ENCODE measurements at places on chromosomes 12 and 14. TPM values are rescaled to one million over a fixed set of nuclear protein-coding genes. Genes with fewer than 3 reads are reported as not detected.

PPFIA2 gene
- not detected for total RNA-seq

- H3K4me1 ChIP-seq = peaks cover 10% of the 10 kb centered on the region
- no peak overlapping the region for H3K27ac ChIP-seq
- no peak for DNase-seq
- no peaks in the 10 kb centered on the region for H3K27me3 ChIP-seq
- H3K36me3 ChIP-seq = no peaks in the 10 kb centered on the region
Observed at GRCh38 chr14:94540031-94540794, 21.0 kb upstream of the SERPINA4 start.

KRT82 gene
- total RNA-seq = not detected

DNA sequence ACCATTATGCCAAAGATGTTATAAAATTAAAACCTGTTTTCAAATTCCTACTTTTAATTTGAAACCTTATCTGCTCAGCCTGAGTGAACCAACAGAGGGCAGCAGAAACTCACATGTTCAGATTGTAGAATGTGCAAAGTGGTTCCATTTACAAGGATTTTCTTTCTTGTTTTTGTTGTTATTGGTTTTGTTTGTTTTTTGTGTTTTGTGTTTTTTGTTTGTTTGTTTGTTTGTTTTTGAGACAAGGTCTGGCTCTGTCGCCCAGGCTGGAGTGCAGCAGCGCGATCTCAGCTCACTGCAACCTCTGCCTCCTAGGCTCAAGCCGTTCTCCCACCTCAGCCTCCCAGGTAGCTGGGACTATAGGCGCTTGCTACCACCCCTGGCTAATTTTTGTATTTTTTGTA lies 22.8 kb upstream of the GARIN2 start:
- no peak overlapping the region for H3K4me3 ChIP-seq
- no peak overlapping the region for H3K27ac ChIP-seq
- no peaks in the 10 kb centered on the region for H3K27me3 ChIP-seq
- no peaks in the 10 kb centered on the region for H3K4me1 ChIP-seq

ERGIC2 gene
- total RNA-seq = 27.8 TPM
